DMS53 (cell line): ENCODE measurements at places on chromosomes 6 and 20.

- DNase-seq, result no peak
Observed at GRCh38 chr6:156879591-156879990, 102.4 kb downstream of the ARID1B start.

- DNase-seq, result no peak
Observed at GRCh38 chr6:42026540-42026939, 23.8 kb upstream of the TAF8 start.

DNA sequence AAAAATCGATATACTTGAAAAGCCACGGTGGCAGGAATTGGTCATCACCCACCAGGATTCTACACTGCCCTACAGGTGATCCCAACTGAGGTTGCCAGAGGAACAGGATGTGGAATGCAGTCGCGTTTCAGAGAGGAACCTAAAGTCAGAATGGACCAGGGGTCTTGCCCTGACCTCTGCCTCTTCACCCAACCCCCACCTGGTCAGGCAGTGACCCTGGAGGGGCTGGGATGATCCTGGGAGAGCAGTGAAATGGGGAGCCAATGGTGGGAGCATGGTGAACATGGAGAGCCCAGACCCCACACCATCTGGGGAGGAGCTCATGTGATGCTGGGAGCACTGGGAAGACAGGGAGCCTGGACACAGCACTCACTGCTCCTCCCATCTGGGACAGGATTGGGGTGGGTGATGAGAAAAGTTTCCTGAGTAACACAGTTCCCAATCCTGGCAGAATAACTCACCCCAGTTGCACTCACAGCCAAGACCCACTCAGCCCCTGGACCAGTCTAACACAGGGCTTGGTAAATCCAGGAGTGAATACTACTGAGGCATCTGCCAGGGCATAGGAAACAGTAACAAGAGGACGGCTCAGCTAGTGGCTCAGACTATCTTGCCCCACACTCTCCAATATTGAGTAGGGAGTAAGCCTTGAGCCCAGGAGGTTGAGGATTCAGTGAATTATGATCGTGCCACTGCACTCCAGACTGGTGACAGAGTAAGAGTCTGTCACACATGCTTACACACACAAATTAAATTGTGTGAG lies 1.7 kb upstream of the ULBP2 start:
- no peak for DNase-seq

GRCh38 chr6:54879188-54879985 lies 32.8 kb downstream of the FAM83B start:
- DNase-seq, result no peak

DNA sequence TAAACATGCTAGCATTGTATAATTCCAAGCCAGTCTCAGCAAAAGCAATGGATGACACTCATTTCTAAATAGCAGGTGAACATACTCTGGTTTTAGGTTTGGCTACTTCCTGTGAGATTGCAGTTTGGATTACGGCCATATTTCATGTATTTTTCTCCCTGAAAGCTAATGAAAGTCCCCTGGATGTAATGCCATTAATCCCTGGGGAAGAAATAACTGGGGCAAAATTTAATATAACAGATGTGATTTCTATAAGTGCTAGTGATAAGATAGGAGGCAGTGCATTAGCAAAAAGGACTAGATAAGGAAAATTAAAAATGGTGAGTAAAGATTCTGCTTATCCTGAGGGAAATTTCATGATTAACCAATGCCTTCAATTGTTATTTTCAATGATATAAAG lies 238.2 kb downstream of the ADGRB3 start:
- DNase-seq, result no peak

DNA sequence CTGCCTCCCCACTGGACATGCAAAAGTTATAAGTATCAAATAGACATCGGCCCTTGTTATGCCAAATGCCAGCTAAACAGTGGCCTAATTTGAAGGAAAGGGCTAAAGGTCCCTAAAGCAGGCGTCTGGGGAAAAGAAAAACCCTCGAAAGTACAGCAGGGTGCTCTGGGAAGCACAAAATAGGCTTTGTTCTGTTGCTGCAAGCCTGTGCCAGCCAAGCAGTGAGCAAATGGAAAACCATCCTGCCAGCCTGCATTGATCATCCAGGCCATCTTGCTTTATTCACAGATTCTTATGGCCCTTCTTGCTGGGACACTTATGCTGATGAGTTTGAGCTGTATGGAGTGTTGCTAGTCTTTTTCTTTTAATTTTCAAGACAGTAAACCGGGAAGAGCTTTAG lies 62.2 kb upstream of the PLEKHG1 start:
- no peak for DNase-seq

- no peak for DNase-seq
Observed at GRCh38 chr6:87154641-87154992, 748 bp upstream of the ZNF292 start.

- DNase-seq, result no peak
Observed at GRCh38 chr6:12832226-12832735, 115.7 kb downstream of the PHACTR1 start.

DNA sequence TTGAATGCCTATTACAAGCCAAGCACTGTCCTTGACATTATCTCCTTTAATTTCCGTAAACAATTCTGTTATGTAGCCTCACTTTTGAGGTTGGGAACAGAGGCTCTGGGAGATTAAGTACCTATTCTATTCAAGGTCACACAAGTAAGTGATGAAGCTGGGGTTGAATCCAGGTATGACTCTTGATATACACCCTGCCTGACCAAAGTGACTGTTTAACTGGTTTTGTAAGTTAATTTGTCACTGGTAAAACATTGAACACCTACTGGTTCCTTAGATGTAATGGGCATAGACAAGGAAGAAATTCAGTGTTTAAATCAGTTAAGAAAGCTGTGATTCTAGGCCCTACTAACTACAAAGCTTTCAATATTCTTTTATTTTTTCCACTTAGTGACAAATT lies 22.9 kb downstream of the GTF2H5 start:
- DNase-seq, result no peak

- DNase-seq, result no peak
Observed at GRCh38 chr6:10576226-10576625, 55.1 kb downstream of the GCNT2 start.

GRCh38 chr6:168559574-168560098 lies 118.7 kb downstream of the SMOC2 start:
- no peak for DNase-seq

DNA sequence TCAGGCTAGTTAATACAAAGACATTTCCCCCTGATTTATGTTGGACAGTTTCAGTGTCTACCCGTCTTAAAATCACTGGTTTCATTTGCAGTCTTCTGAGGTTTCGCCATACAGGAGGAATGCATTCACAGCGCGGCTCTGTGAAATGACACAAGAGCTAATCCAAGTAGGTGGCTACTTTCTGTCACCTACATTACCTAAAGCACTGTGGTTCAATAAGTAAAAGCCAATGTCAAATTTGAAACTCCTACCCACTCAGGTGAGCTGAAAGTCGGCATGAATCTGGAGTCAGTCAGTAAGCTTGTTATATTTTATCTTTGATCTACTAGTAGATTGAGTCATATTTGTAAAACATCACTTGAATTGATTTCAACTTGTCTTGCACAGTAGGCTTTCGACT lies 370.8 kb downstream of the LAMA2 start:
- no peak for DNase-seq

GRCh38 chr20:1075616-1076015 lies 42.8 kb upstream of the PSMF1 start:
- DNase-seq, result peak; percentile 17

GRCh38 chr20:13142143-13142542 lies 78.9 kb upstream of the ISM1 start:
- peak; percentile 37 for DNase-seq

- DNase-seq, result peak; percentile 65
Observed at GRCh38 chr6:46490425-46491200, 636 bp downstream of the RCAN2 start.

GRCh38 chr6:14789996-14790395 lies 455.9 kb upstream of the JARID2 start:
- DNase-seq, result no peak

- no peak for DNase-seq
Observed at GRCh38 chr6:5054245-5054873, 30.8 kb upstream of the PPP1R3G start.

DNA sequence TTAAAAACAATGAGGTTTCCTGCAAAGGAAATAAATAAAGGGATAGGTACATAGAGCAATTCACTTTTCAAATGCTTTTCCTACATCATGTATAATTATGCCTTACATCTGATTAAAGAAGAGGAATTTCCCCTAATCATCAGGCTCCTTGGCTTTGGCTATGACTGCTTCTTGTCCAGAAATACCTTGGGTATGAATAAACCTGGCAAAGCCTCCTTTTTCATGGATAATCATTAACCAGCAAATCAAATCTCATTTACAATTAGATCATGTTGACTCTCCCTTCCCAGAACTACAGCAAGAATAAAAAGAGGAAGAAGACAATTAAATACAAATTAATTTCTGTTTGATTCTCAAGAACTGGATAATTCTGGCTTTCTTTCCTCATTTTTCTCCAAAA lies 58.0 kb upstream of the CD2AP start:
- DNase-seq, result peak; percentile 73

DNA sequence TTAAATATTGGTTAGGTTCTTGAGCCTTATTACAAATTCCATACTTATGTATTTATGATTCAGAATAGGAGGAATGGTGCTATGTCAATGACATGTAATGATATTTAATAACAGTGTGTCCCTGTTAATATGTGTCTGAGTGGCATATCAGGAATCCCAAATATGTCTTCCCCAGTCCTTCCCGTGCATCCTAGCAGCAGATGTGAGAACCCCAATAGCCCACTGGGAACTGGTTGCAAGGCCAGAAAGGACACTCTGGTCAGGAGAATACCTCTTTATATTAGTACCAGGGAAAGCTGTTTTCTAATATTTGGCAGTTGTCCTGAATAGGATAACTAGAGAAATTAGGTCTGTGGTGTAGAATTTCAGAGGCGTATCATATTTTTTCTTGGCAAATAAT lies 159.1 kb upstream of the PDE7B start:
- DNase-seq, result no peak

DNA sequence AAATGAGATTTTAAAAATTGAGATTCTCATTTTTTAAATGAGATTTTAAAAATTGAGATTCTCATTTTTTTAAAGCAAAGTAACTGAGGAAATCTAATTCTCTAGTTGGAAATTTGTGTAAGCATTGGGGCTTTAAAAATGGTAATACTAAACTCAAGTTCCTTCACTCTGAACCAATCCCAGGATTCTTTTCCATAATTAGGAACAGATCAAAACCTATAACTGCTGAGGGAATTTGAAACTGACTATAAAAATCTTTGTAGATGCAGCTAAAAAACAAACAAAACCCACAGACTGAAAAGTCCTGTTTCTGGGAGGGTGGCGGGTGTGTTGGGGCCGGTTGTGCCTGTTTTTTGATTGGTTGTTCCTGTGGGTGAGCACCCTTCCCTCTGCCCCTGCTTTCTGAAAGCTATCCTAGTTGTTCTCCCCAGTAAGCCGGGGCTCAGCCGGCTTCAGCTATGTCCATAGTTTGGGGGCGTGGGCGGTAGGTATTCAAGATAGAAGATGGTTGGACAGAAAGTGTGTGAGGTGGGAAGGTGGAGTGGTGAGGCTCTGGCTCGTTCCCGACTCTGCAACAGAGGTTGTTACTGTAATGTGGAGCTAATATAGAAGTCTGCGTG lies 49.3 kb downstream of the GFRA4 start:
- DNase-seq, result no peak

- DNase-seq, result no peak
Observed at GRCh38 chr6:47587493-47587892, 109.9 kb downstream of the CD2AP start.

DNA sequence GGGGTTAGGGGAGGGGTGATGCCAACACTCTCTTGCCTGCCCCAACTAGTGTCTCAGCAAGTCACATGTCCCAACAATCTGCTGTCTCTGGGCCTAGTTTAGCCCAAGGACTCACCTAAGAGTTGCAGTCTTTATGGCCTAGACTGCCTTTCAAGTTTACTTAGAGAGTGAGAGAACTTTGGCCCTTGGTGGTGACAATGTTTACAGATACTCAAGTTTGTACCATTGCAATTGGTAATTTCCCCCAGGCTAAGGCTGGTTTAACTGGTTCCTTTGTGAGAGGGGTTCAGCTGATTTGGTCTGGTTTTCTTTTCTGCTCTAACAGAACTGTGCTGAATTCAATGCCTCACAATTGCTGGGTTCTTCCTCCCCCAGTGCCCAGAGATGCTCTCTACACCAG lies 1279.9 kb upstream of the EYS start:
- DNase-seq, result peak; percentile 89

DNA sequence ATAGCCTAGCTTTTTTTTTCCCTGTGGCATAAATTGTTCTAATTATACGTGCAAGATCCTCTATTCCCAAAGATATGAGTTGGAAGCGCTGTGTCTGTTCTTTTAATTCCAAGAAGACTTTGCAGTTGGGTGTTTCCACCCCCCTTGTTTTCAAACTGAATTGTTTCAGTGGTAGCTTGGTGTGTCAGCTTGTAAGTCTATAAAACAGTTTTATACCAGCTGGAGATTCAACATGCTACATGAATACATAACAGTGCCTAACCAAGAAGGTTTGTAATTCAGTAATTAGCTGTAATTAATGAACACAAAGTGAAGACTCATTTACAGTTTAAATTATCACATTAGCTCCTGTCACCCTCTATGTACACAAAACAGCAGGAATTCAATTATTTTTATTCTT lies 154.0 kb downstream of the ZNF217 start:
- DNase-seq, result no peak

DNA sequence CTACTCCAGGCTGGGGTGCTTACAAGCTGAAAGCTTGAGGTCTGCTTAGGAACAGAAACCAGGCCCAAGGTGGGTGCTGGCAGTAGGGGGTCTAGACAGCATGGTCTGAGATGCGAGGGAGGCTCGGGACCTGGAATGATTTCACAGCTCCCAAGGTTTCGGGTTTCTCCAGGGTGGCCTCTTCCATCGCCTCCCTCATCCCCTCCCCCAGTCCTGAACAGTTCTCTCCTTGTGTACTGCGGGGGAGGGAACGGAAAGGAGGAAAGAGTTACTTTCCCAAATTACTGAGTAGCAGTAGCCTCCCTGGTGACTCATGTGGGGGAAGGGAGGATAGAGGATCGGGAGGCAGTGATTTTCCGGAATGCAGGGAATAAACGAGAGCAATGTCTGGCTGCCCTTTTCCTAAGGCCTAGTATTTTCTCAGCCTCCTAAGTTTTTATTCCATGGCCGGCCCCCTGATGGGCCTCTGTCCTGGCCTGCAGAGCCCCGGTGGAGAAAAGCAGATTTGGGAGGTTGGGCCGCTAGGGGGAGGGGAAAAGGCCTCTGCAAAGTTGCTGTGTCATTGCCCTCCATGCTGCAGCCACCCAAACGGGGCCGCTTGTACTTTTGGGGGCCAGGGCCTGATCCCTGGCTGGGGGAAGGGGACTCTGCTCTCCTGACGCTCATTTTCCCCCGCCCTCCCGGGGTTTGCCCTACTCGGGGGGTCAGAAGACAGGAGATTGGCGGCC lies 1.5 kb downstream of the BRD2 start:
- DNase-seq, result peak; percentile 91

DNA sequence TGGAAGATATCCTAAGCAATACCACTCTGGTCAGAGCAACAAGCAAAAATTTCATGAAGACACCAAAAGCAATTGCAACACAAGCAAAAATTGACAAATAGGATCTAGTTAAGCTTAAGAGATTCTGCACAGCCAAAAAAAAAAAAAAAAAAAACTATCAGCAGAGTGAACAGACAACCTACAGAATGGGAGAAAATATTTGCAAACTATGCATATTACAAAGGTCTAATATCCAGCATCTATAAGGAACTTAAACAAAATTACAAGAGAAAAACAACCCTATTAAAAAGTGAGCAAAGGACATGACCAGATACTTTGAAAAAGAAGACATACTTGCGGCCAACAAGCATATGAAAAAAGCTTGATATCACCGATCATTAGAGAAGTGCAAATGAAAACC lies 20.0 kb upstream of the AHI1 start:
- no peak for DNase-seq
